Stimulated activated CD4-positive, alpha-beta T cell treated with anti-CD3 and anti-CD28 coated beads, TNF-alpha, amount 100 ng/mL, for 1 hour (primary cell): ENCODE measurements at places on chromosomes 6 and 20.

- DNase-seq: peak; percentile 21
Observed at GRCh38 chr6:37705239-37706051, 7.8 kb upstream of the MDGA1 start.

GRCh38 chr20:36504295-36504694 lies 37.0 kb upstream of the MYL9 start:
- DNase-seq: no peak

GRCh38 chr6:37988127-37988526 lies 168.6 kb downstream of the ZFAND3 start:
- DNase-seq: no peak

- DNase-seq: no peak
Observed at GRCh38 chr20:33423141-33423834, 20.3 kb downstream of the SNTA1 start.

- DNase-seq: peak; percentile 12
Observed at GRCh38 chr20:21808863-21809664, 103.6 kb downstream of the PAX1 start.

DNA sequence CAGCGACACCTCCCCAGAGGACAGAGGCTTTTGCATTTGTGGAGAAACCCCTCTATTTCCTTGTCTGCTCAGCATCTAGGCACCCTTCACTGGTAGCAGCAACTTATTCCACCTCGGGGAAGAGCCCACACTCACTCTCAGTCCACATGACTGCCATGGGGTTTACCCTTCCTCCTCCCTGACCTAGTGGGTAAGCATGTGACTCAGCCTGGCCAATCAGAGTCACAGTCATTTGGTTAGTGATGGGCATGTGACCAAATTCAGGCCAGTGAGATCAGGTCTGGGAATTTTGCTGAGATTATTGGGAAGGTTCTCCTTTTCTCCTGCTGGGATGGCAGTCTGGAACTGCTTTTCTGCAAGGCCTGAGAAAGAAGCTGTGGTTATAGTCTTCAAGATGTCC lies 145.7 kb upstream of the PHACTR3 start:
- DNase-seq: no peak

- DNase-seq: no peak
Observed at GRCh38 chr6:67047996-67048395, 1341.0 kb upstream of the EYS start.

DNA sequence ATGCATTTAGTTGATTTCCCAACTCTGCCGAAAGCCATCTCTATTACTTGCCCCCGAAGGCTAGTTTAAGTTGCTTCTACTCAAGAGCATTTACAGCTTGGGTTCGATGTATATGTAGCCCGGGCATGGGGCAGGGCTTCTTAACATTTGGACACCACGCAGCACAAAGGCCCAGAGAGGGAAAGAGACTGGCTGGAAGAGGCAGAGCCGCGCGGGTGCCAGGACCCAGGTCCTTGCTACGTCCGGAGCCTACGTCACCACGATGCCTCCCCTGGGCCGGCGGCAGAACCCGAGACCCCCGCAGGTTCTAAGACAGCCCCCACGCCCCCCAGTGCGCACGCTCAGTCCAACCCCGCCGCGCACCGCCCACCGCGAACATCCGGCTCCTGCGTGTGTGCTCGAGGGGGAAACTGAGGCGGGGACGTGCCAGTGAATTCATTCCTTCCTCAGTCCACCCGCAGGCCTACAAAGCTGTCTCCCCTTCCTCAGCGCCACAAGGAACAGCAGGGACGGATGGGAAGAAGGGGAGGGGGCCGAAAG lies 367 bp upstream of the PCIF1 start:
- DNase-seq: no peak

DNA sequence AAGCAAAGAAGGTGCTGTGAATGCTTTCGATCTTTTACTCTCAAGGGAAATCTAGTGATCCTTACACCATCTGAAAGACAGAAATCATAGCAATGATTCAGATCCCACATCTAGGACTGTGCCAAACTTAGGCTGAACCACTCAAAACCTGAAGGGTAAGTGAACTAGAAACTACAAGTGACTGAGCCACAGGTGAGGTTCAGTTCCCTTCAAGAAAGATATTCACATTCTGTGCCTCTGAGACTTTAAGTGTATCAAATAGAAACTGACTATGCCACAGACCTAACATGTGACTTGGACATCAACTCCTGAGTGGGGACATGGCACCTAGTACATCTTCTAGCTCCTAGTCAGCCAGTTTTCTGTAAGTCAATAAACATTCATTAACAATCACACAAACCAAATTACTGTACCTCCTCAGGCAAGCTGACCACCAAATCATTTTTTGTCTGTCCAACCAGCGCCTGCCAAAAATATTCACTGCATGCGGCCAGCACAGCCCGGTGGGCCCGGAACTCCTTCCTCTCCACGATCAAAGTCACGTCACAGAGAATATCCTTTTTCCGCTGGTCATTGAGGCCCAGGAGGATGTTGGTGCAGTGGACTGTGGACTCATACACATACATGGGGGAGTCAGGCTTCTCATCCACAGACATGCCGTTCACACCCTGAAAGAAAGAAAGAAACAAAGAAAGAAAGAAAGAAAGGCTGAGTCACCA lies 114.1 kb downstream of the GJA10 start:
- DNase-seq: no peak

GRCh38 chr6:32843331-32843978 lies 392 bp downstream of the PSMB8 start:
- no peak for DNase-seq

GRCh38 chr20:48457193-48458002 lies 370.4 kb downstream of the PREX1 start:
- no peak for DNase-seq

DNA sequence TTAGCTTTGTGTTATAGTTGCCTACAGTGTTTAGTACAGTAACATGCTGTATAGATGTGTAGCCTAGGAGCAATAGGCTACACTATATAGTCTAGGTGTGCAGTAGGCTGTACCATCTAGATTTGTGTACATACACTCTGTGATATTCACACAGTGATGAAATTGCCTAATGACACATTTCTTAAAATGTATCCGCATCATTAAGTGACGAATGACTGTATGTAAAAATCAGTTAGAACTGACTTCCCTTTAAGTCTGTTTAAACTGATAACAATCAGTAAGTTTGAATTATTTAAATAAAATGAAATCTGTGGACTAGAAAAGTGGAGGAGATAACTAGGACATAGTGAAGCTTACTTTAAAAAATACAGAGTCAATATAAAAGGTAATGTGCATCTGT lies 176.1 kb downstream of the CDKAL1 start:
- no peak for DNase-seq

DNA sequence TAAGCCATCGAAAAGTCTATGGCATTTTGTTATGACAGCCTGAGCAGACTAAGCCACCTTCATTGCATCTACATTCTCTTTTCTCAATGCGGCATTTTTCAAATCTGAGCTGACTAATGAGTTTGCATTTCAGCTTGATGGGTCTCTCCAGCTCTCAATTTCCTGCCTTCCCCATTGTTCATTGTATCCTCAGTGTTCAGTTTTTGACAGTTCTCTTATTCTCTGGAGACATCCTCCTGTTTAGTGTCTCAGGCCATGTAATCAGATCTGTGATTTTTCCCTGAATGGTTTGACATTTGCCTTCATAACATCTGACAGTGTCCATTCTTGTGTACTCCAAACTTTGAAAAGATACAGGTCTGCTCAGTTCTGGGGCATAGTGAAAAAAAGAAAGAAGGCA lies 27.9 kb upstream of the MCM3 start:
- DNase-seq: no peak

- no peak for DNase-seq
Observed at GRCh38 chr20:31484001-31484400, 8.9 kb downstream of the REM1 start.

DNA sequence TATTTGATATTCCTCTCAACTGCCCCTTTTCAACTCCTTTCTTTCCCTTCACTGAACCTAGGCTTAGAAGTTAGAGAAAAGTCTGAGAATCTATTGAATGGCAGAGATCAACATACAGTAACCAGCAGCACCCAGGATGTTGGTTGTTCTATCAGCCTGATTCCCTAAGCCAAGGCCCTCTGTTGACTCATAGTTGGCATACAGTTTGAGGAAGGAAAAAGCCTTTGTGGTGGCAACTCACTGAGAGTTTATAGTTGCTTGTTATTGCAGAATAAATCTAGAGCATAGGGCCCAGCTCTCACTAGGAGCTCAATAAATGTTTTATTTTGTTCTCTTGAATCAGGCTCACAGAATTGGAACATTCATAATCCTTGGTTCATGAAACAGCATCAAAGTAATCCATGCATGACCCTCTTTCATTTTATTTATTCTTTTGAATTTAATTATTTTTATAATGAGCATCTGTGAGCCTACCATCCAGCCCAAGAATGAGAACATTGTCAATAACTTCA lies 119.1 kb upstream of the ADGRF1 start:
- no peak for DNase-seq

GRCh38 chr20:57087102-57087501 lies 179.3 kb downstream of the BMP7 start:
- DNase-seq: no peak

- no peak for DNase-seq
Observed at GRCh38 chr6:136604928-136605510, 54.8 kb upstream of the MAP7 start.

DNA sequence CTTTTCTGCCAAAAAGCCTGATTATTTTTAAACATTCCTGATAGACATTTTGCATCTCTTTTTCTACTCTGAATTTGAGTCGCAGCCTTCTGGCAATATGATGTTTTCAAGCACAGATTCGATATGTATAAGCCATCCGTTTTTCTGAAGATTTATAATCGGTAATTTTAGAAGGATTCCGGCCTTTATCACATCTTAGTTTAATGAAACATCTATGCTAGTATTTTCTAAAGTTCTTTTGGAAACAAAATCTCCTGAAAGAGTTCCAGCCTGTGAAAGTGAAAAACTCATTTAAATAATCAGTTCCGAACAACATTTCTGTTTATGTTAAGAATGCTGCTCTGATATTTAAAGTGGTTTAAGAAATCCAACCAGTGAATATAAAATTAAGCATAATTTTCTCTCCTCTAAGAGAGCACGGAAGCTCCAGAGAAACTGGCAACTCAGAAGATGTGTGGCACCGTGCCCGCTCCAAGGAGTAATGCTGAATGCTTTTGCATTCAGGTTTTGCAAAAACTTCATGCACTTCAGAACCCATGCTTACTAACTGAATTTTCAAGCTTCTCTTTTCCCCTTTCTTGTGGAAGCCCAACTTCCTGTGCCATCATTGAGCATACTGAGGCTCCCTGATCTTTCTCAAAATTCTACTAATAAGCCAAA lies 20.7 kb downstream of the NDUFAF4 start:
- DNase-seq: no peak

- DNase-seq: no peak
Observed at GRCh38 chr20:4230651-4231050, 215.3 kb upstream of the RNF24 start.

DNA sequence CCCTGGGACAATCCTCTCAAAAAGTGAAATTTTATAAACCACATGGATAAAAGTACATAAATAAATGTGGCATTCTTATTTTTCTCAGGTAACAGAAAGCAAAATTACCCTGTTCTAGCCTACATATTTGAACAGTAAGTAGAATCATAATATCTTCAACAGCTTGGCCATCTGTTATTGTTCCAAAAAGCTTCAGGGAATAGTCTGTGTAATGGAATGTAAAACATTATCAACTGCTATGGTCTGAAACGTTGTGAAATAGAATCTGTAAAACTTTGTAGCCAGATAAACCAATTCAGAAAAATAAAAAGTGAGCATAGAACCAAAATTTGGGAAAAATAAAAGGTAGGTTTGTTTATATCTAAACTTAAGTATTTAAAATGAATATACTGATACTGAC lies 114.7 kb downstream of the THEMIS start:
- no peak for DNase-seq

DNA sequence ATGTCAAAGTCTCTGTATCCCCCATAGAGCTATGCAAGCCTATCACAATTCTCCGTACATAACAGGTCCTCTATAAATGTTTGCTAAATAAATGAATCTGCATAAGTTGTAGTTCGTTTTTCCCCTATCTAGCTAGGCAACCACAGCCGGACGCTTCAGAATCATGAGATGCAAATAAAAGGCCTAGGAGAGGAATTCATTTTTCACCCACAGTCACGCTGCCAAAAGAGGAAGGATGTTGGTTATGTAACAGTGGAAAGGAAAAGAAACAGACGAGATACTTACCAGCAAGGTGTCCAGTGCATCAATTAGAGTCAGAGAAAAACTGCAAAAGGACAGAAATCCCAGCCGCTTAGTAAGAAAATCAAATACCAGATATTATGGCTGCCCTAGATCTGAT lies 2.4 kb downstream of the EDEM2 start:
- DNase-seq: no peak

DNA sequence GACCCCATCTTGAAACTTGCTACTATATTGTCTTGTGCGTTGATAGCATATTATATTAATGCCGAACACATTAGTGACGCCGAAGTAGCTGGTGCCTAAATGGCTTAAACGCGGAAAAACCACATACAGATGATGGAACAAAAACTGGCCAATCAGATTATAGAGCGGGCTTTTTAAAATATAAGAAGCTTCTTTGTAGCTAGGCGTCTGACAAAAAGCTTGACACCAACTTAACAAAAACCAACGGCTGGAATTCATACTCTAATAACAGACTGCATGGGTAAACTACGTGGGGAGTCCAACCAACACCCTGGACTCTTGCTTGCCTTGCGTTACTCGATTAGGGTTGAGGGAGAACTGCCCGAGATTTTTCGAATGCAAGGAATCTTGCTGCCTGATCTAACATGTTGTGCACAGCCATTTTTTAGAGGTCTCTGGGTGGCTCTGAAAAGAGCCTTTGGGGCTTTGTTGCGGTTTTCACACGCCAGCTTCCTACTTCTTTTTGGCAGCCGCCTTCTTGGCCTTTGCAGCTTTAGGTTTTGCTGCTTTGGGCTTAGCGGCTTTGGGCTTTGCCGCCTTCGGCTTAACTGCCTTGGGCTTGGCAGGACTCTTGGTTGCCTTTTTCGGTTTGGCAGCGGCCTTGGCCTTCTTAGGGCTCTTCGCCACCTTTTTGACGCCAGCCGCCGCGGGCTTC lies 45.7 kb downstream of the OR2B2 start:
- DNase-seq: no peak

DNA sequence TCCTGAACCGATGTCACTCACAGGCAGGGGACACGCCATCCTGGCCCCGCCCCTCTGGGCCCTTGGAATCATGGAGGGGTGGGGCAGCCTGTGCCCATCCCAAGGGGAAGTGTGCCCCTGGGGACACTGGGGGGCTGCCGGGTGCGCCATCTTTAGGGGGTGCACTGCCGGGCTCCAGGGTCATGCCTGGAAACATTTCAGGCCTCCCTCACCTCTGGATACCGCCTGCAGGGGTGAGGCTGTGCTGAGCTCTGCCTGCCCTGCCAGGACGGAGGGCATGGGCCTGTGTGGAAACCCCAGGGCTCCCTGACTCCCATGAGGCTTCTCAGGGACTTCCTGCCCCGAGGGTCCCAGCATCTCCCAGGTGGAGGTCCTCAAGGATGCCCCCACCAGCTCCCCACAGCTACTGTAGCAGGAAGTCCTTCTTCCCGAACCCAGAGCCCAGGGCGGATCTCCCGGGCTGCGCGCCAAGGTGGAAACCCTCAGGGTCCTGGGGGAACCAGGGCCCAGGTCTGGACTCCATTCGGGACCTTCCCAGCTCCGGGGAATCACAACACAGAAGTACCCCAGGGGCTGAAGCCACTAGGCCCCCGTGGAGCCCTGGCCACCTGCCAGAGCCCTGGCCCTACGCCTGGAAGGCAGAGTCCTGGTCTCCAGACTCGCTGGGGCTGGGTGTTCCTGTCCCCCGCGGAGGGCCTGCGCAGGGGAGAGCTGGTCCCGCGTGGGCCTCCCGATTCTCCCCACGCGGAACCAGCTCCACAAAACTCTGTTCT lies 15.6 kb downstream of the CHRNA4 start:
- no peak for DNase-seq
